Erythroblast (primary cell): ENCODE measurements at places on chromosomes 13 and 19.

GRCh38 chr13:114089341-114089740 lies 43.1 kb downstream of the RASA3 start:
- no peak for DNase-seq

- DNase-seq, result peak; percentile 71
Observed at GRCh38 chr13:27481766-27482165, 31.4 kb upstream of the MTIF3 start.

- DNase-seq, result no peak
Observed at GRCh38 chr19:18777301-18778075, 13.6 kb downstream of the COMP start.

DNA sequence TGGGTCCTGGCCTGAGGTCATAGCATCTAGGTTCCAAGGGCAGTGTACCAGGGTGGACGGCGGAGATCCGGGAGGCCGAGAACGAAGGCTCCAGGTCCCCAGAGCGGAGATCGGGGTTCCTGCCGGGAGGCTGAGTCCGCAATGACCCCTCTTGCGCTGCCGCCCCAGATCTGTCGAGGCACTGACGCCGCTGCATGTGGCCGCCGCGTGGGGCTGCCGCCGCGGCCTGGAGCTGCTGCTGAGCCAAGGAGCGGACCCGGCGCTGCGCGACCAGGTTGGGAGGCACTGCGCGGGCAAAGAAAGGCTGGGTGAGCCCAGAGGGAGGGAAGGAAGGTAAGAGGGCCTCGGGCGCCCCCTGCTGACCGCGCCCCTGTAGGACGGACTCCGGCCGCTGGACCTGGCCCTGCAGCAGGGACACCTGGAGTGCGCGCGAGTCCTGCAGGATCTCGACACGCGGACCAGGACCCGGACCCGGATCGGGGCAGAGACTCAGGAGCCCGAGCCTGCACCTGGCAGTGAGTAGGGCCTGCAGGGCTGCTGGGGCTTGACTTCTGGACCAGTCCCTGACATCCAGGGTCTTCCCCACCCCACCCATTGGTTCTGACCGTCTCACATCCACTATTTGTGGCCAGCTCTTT lies 906 bp downstream of the ANKLE1 start:
- DNase-seq, result peak; percentile 95
